ENCODE measurements at places on chromosomes 11 and 22.

DNA sequence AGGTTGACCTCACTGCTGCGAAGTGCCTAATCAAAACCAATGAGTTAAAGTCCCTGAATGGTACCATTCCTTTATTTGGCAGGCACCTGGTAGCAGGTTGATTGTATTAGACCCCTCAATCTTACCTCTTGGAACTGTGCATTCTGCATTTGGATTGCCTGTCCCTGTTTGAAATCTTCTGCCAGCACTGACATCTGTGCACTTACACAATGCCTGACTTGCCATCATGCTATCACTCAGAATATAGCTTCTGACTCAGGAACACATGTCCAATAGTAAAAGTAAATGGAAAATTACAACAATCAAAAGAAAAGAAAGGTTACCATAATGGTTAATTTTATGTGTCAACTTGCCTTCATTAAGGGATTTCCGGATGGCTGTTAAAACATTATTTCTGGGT, 366.0 kb upstream of the PDGFD start:
- no peak for DNase-seq

DNA sequence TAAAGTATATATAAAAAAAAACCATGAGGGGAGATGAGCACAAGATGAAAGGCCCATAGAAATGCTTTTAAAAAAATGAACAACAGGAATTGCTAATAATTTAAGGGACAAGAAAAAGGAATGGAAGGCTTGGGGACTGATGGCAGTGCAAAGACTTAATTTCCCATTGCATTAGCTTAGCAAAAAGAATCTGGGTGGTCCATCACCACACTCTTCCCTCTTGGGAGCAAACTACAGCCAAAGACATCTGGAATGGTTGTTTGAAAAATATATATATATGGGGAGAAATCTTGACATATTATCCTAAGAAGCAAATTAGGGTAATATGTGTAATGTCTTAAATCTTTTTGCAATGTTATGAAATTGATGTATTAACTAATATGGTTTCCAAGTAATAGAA, 727.1 kb downstream of the METTL15 start:
- no peak for DNase-seq

DNA sequence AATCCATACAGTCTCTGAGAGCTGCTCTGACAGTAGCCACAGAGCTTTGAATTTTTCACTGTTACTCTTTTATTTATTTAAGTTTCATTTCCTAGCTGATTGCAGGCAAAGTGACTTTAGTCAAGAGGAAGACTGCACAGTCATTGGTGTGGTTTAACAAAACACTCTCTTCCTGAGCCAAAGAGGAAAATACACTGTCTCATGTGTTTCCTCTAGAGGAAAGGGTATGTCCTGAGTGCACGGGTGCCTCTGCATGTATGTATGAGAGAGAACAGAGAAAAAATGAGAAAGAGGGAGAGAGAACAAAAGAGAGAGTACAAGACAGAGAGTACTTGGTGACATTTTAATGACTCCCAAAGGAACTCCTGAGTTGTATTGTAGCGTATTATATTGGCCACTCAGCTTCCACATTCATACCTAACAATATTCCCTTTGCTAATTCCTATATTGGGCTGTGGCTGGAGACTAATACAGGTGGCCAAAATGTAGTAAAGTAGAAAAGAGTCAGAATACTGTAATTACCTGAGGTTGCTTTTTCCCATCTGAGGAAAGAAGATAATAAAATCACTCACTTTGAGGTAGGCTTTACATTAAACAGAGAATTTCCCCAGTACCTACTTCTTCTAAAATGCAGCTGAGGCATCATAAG, at the start of gene OR4D9:
OR4D9 (plus strand) TSS at position 599 of the 649 bp plus-strand sequence. CDS start 3,374 bp downstream, outside the sequence.
- no peak for DNase-seq

GRCh38 chr22:37551981-37552380, 8.3 kb upstream of the CDC42EP1 start:
- no peak for DNase-seq

GRCh38 chr11:75656044-75656727, 12.7 kb downstream of the MAP6 start:
- no peak for DNase-seq

DNA sequence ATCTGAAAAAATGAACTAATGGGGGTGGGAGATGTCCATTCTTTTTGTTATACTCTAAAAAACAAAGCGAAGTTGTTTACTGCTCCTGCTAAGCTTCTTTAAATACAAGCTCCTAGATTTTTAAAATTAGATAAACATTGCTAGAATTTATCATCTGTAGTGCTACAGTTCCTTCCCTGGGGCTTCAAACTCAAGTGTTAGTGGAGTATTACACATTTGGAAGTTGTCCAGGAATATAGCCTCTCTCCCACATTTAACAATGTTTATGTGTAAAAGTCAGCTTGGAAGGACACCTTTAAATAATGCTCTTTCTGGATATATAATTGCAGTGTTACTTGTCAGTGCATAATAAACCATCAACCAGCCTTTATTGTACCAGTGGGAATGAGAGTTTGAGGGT, 155.5 kb downstream of the SPON1 start:
- DNase-seq = no peak

DNA sequence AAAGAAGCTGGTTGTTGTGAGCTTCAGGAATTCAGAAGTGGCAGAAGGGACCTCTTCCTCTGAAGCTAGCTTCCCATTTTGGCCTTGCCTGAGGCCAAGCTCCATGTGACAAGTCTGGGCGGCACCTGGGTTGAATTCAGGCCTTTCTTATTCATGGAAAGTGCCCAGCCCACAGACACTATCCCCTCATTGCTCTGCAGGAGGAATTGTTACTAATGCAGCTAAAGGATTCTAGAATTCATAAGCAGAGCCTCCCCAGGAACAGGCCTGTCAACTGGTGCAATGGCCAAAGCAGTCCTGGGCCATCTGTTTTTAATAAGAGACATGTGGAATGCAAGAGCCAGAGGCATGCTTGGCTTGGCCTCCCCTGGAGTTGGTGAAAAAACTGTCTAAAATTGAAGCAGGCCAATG, 71.4 kb downstream of the SLC1A2 start:
- peak; percentile 52 for DNase-seq

- DNase-seq = no peak
Measured at GRCh38 chr22:39719559-39720450, 149.3 kb downstream of the CACNA1I start.

GRCh38 chr11:71530602-71531001, 3.5 kb downstream of the KRTAP5-7 start:
- DNase-seq = no peak

- peak; percentile 34 for DNase-seq
Measured at GRCh38 chr11:10742460-10743208, 8.4 kb upstream of the CTR9 start.

DNA sequence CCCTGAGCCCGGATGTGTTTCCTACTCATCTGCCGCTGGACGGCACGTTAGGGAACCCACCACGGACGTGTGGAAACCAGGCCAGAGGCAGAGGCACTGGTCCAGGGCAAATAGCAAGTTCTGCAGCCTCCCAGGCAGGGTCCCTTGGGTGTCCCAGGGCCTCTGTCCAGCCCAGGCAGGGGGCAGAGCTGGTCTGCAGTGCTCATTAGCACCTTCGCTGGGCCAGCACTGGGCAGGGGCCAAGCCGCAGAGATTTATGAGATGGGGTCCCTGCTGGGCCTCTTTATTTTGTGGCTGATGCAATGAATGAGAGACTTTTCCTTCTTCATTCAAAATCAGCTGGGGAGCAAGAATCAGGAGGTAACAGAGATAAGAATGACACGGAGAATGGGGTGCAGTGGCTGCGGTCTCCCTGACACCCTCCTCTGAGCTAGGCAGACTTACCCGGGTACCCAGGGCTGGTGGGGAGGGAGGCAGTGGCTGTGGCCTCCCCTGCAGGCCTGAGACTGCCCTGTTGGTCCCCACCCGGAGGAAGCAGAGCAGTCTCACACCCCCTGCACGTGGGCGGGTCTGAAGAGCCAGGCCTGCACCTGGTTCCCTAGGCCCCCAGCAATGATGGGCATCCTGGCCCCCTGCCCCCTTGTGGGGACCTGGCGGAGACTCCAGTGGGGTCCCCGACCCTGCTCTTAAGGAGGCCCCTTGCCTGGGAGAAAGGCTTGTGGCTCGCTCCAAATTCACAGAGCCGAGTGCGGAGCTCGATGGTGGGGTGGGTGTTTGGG, 14.0 kb upstream of the PARVG start:
- DNase-seq = no peak

- DNase-seq = no peak
Measured at GRCh38 chr11:19525276-19525675, 187.4 kb upstream of the NAV2 start.

GRCh38 chr22:24423519-24424000, 3.8 kb upstream of the ADORA2A start:
- peak; percentile 85 for DNase-seq

- no peak for DNase-seq
Measured at GRCh38 chr11:126570489-126570888, 215.0 kb downstream of the ST3GAL4 start.

GRCh38 chr11:13118194-13118593, 109.1 kb downstream of the RASSF10 start:
- DNase-seq = peak; percentile 82

- peak; percentile 51 for DNase-seq
Measured at GRCh38 chr22:41094041-41094593, 1.7 kb downstream of the EP300 start.

All from hepatic stellate cell (primary cell).